Activated CD4-positive, alpha-beta memory T cell treated with anti-CD3 and anti-CD28 coated beads for 36 hours (primary cell): ENCODE measurements at places on chromosomes 12 and 14. TPM values are rescaled to one million over a fixed set of nuclear protein-coding genes. Genes with fewer than 3 reads are reported as not detected.

PUS1 gene
- 53.9 TPM for total RNA-seq

CLEC7A gene
- total RNA-seq, result not detected

DNA sequence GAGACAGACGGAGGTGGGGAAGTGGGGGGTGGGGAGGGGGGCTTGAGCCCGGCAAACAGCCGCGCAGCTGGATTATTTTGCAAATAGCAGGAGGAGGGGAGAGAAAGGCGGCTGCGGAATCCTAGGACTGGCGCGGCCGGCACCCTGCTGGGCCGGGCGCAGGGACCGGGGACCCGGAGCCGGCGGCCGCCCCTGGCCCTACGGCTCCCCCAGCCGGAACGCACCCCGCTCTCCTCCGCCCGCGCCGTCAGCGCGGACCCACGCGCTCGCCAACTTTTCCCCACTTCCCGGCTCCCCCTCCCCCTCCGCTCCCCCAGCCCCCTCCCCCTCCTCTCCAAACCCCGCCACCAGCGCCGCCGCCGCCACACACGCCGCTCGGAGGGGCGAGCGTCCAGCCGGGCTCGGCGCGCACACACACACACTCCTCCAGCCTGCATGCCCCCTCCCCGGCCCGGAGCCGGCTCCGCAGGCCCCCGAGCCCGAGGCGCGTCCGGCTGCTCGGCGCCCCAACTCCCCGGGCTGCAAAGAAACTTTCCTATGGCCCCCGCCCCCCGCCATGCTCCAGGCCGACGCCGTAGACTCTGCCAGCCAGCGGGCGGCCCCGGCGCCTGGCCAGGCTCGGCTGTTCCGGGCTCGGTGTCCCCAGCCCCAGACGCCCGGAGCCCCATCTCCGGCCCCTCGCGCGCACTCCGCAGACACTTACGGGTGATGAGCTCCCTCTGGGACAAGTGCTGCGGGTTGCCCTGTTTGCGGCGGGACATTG lies 1.4 kb downstream of the BCL11B start:
- peak overlapping the region; percentile 96 for H3K4me3 ChIP-seq
- H3K4me1 ChIP-seq, result peaks cover 34% of the 10 kb centered on the region
- peak overlapping the region; percentile 100 for H3K27ac ChIP-seq
- peaks cover 3% of the 10 kb centered on the region for H3K27me3 ChIP-seq

- no peak for DNase-seq
- H3K27me3 ChIP-seq, result no peaks in the 10 kb centered on the region
- H3K27ac ChIP-seq, result no peak overlapping the region
Measured at GRCh38 chr14:80868260-80868659, 73.3 kb downstream of the CEP128 start.

NOVA1 gene
- total RNA-seq, result not detected

DNA sequence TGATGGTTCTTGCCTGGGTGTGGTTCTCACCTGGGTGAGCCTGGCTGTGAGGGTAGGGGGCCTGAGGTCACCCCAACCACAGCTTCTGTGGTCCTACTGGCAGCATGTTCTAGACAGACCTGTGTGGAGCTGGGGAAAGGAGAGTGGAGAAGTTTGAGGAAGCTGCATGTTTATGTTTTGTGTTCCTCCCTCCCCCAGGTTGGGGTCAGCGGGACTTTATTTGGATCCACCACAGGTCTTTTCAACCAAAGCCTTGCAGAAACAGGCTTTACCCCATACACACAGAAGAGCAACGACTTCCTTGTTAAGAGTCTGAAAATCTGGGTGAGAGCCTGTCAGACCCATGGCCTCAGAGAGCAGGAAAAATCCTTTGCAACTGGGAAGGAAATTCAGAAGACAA lies 5.6 kb downstream of the CD9 start:
- no peaks in the 10 kb centered on the region for H3K36me3 ChIP-seq
- H3K27ac ChIP-seq, result no peak overlapping the region
- H3K4me1 ChIP-seq, result no peaks in the 10 kb centered on the region
- no peak overlapping the region for H3K4me3 ChIP-seq
- DNase-seq, result no peak

PIK3C2G gene
- total RNA-seq, result not detected

GRCh38 chr14:95486875-95487668 lies 29.4 kb downstream of the SYNE3 start:
- H3K4me3 ChIP-seq, result no peak overlapping the region
- peaks cover 59% of the 10 kb centered on the region for H3K4me1 ChIP-seq
- H3K27ac ChIP-seq, result no peak overlapping the region
- DNase-seq, result no peak
- peaks cover 6% of the 10 kb centered on the region for H3K36me3 ChIP-seq

GRCh38 chr14:76690502-76691105 lies 70.7 kb upstream of the VASH1 start:
- H3K4me3 ChIP-seq, result no peak overlapping the region
- peaks cover 12% of the 10 kb centered on the region for H3K27me3 ChIP-seq
- no peak overlapping the region for H3K27ac ChIP-seq
- H3K36me3 ChIP-seq, result no peaks in the 10 kb centered on the region

GRCh38 chr12:105256011-105256410 lies 20.0 kb upstream of the APPL2 start:
- no peak overlapping the region for H3K4me3 ChIP-seq
- no peaks in the 10 kb centered on the region for H3K4me1 ChIP-seq
- H3K27ac ChIP-seq, result no peak overlapping the region
- H3K27me3 ChIP-seq, result no peaks in the 10 kb centered on the region

- peak; percentile 30 for DNase-seq
- no peaks in the 10 kb centered on the region for H3K4me1 ChIP-seq
- H3K27ac ChIP-seq, result no peak within 1 kb of the TSS
- no peaks in the 10 kb centered on the region for H3K36me3 ChIP-seq
Measured at GRCh38 chr14:96204151-96205058, at the start of gene BDKRB2. TSS of gene BDKRB2 (plus strand) at chr14:96204839. CDS start at chr14:96237108, 32,269 bp downstream.

DNA sequence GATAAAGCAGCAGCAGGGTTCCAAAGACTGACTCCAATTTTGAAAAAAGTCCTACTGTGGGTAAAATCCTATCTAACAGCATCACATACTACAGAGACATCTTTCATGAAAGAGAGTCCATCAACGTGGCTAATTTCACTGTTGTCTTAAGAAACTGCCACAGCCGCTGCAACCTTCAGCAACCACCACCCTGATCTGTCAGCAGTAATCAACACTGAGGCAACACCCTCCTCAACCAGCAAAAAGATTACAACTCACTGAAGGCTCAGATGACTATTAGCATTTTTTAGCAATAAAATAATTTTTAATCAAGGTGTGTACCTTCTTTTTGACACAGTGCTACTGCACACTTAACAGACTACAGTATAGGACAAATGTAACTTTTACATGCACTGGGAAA lies 6.6 kb downstream of the CAPRIN2 start:
- H3K4me3 ChIP-seq, result no peak overlapping the region
- no peak for DNase-seq
- H3K27me3 ChIP-seq, result no peaks in the 10 kb centered on the region
- H3K27ac ChIP-seq, result no peak overlapping the region
- H3K4me1 ChIP-seq, result peaks cover 18% of the 10 kb centered on the region
- peaks cover 18% of the 10 kb centered on the region for H3K36me3 ChIP-seq

GRCh38 chr12:1595026-1595561 lies 713 bp upstream of the FBXL14 start:
- peak overlapping the region; percentile 86 for H3K27ac ChIP-seq
- peaks cover 25% of the 10 kb centered on the region for H3K4me1 ChIP-seq
- peak overlapping the region; percentile 85 for H3K4me3 ChIP-seq
- H3K27me3 ChIP-seq, result no peaks in the 10 kb centered on the region
- peak; percentile 25 for DNase-seq
- H3K36me3 ChIP-seq, result peaks cover 17% of the 10 kb centered on the region
